Lung (tissue), 17 donors: ENCODE measurements at places on chromosomes 5 and 9. TPM values are rescaled to one million over a fixed set of nuclear protein-coding genes. Genes with fewer than 3 reads are reported as not detected.

GRCh38 chr9:127293767-127294166, 29.2 kb downstream of the GARNL3 start:
- no peak for DNase-seq

GRCh38 chr9:131657940-131658339, 81.9 kb downstream of the RAPGEF1 start:
- DNase-seq, result peak; percentile 59

- peak; percentile 69 for DNase-seq
Measured at GRCh38 chr5:148807851-148808250, 18.6 kb upstream of the ADRB2 start.

GRCh38 chr5:10827571-10827970, 66.5 kb upstream of the DAP start:
- no peak for DNase-seq

DNA sequence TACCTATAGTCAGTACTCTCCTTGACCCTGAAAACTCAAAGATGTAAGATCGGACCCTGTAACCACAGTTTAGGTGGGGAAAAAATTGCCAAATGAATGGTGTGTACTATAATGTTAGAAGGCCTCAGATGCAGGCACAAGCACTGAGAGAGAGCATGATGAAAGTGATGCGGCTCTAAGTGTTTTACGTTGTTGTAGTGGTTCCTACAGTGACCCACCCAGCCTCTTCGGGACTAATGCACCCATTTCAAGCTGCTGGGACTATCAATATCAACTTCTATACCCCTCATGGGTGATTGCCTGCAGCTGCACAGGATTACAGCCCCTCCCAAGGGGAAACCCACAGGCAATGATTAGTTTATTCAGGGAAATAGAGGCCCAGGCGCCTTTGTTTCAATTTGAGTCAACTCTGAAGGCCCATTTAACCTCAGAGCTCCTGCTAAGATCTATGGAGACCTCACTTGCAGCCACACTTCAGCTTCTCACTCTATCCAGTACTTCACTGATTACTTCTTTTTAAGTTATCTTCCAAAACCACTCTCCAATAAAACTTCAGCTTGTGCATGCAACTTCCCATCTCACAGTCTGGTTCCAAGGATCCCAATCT, 340.7 kb downstream of the NR2F1-AS1 start:
- no peak for DNase-seq

DNA sequence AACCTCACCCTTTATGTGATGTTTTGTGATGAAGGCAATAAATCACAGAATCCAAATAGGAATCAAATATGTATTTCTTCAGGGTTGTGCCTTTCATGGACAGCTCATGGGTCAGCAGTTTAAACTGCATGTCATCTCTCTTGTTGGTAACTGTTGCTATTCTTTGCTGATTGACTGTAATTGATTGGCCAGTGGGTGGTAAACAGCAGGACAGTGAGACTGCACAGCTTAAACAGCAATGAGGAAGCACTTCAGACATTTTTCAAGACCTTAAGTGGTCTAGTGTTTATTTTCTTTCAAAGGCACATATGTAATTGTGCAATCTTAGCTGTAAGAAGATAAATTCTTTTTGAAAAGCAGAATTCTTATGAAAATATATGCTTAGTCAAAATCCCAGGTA, 260.5 kb downstream of the COX7C start:
- DNase-seq, result peak; percentile 27

DNA sequence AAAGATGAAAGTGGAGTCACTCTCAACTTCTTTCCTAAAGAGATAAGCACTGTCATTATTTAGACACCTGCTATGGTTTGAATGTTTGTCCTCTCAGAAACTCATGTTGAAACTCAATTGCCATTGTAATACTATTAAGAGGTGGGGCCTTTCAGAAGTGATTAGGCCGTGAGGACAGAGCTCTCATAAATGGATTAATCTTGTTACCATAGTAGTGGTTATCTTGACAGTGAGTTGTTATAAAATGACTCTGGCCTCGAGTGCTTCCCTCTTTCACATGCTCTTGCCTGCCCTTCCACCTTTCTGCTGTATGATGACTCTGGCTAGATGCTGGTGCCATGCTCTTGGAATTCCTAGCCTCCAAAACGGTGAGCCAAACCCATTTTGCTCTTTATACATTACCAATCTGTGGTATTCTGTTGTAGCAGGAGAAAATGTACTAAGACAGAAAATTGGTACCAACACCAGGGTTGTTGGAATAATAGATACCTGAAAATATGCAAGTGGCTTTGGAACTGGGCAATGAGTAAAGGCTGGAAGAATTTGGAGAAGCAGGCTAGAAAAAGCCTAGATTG, 38.0 kb downstream of the GDA start:
- DNase-seq, result no peak

DNA sequence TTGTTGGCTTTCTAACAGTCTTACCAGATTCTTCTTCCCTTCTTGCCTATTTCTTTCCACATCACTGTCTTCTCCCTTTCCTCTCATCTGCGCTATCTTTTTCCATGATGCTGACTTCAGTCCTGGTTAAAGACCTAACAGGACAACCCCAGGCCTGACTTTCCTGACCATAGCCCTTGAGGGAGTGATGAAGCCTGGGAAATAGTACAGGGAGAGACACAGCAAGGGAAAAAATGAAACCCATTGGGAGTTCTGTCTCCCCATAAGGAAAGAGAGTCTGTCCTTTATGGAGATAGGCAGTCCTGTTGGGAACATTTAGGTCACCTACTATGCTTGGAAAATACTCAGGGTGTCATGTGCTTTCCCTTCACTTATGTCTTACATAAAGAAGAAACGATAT, 92.7 kb downstream of the GIN1 start:
- no peak for DNase-seq

GRCh38 chr5:98727686-98728085, 45.8 kb upstream of the RGMB start:
- DNase-seq, result no peak

DNA sequence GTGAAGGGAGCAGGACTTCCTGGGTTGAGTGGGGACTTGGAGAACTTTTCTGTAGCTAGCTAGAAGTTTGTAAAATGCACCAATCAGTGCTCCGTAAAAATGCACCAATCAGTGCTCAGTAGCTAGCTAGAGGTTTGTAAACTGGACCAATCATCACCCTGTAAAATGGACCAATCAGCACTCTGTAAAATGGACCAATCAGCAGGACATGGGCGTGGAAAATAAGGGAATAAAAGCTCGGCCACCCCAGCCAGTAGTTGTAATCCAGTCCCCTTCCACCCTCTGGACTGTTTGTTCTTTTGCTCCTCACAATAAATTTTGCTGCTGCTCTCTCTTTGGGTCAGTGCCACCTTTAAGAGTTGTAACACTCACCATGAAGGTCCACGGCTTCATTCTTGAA, 29.5 kb downstream of the SPATA31C2 start:
- DNase-seq, result no peak

DNA sequence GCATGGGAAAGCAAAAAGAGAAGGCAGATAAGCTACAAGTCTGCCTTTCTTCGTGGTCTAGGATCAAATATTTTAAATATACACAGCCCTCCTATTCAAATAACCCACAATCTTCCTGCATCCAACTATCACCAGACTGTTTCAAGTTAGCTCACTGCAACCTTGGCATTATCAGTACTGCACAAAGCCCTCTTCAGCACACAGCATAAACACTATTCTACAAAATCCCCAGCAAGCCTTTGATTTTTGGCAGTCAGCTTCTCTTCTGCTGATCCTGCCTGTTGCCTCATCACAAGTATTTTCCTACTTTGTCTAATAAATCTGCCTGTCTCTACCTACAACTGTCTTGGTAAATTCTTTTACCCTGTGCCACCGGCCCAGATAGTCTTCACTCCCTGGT, 142.9 kb downstream of the COX7C start:
- no peak for DNase-seq

- DNase-seq, result peak; percentile 65
Measured at GRCh38 chr9:120619751-120620655, 40.0 kb upstream of the CDK5RAP2 start.

- DNase-seq, result no peak
Measured at GRCh38 chr5:51484326-51484725, 101.1 kb downstream of the ISL1 start.

GRCh38 chr9:78144663-78145377, 91.1 kb upstream of the CEP78 start:
- DNase-seq, result no peak

- no peak for DNase-seq
Measured at GRCh38 chr5:133298447-133298846, 246.6 kb downstream of the HSPA4 start.

DNA sequence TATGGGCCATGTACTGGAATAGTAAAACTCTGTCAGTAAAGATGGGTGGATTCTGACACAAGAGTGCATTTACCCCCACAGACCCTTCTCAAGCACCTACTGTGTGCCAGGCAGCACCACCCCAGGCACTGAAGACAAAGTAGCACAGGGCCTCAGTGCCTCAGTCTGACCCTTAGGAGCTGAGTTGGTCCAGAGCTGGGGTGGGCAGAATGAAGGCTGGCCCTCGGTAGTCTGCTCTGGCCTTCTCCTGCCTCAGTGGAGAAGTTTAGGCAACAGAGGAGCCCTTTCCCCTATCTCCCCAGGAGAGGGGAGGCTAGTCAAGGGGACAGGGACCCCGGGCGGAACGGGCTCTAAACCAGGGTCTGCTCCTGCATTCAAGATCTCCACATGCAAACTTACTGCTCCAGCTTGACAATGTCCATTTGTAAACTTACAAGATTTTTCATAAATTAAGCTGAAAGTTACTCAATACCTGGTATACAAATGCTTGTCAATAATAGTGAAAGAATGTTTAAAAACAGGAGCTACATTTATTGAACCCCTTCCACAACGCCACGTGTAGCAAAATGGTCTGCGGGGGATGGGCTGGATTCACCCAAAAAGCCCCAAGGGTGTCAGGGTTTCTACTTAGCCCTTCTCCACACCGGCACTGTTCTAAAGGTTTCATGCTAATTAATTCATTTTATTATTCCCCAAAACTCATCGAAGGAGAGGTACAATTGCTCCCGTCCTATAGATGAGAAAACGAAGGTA, 1.5 kb downstream of the VDAC1 start:
- no peak for DNase-seq

GRCh38 chr5:169778622-169779596, 141.8 kb downstream of the DOCK2 start:
- no peak for DNase-seq

CTNND2 gene
- 0.32 TPM for polyA plus RNA-seq

UBAP1 gene
- polyA plus RNA-seq, result 25.6 TPM

DAPK1 gene
- polyA plus RNA-seq, result 33.0 TPM

ZNF658 gene
- polyA plus RNA-seq, result 1.3 TPM

EIF4EBP3 gene
- polyA plus RNA-seq, result 69.5 TPM

STPG3 gene
- polyA plus RNA-seq, result 0.18 TPM

FGFR4 gene
- polyA plus RNA-seq, result 35.7 TPM

UBTD2 gene
- 8.1 TPM for polyA plus RNA-seq
